WTC11 (cell line): ENCODE measurements at places on chromosomes 1 and 21. TPM values are rescaled to one million over a fixed set of nuclear protein-coding genes. Genes with fewer than 3 reads are reported as not detected.

Gene CYP4Z1
- not detected in 3 replicates for total RNA-seq

Gene CD1C
- total RNA-seq: not detected in 3 replicates

Gene MASP2
- 0.57 to 1.1 TPM (median 0.82 TPM) in 3 replicates for total RNA-seq

DNA sequence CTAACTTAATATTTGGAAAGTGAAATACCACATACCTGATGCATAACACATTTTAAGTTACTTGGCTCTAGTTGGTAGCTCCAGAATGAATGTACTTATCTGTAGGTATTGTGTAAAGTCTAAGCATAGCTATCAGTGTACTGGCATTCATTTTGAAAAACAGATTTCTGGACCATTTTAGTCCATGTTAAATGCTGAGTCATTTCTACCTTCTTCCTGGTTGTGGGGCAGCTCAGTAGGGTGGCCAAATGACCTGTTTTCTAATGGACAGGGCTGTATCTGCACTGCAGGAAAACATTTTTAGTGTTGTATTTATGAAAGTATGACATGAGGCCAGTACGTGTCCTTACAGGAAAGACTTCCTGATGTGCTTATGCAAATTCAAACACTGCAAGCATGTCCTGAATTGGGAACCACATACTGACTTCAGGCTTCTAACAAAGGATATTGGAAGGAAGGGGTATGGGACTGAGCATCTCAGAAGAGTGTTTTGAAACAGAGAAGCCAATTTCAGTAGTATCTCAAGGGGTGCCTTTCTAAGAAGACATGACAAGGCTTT is 300.3 kb upstream of the B3GALT2 start:
- no peaks in the 10 kb centered on the region for H3K36me3 ChIP-seq
- peaks cover 3% of the 10 kb centered on the region for H3K4me1 ChIP-seq
- H3K27me3 ChIP-seq: no peaks in the 10 kb centered on the region
- no peak overlapping the region for H3K27ac ChIP-seq
- no peak for DNase-seq

- H3K4me3 ChIP-seq: no peak overlapping the region
- no peak overlapping the region for H3K27ac ChIP-seq
- no peaks in the 10 kb centered on the region for H3K27me3 ChIP-seq
- H3K4me1 ChIP-seq: peaks cover 18% of the 10 kb centered on the region
- no peaks in the 10 kb centered on the region for H3K36me3 ChIP-seq
Observed at GRCh38 chr1:187262731-187263130, 434.0 kb downstream of the PLA2G4A start.

GRCh38 chr1:78918157-78918556 is 88.4 kb downstream of the ADGRL4 start:
- no peak overlapping the region for H3K4me3 ChIP-seq
- no peaks in the 10 kb centered on the region for H3K27me3 ChIP-seq
- H3K36me3 ChIP-seq: no peaks in the 10 kb centered on the region
- no peak for DNase-seq

GRCh38 chr1:184974056-184974836 is at the start of gene NIBAN1:
Gene NIBAN1 (minus strand): TSS chr1:184974508. CDS start chr1:184974356, 152 bp downstream.
- H3K4me3 ChIP-seq: peak within 1 kb of the TSS; percentile 91
- H3K27me3 ChIP-seq: peaks cover 59% of the 10 kb centered on the region
- peaks cover 8% of the 10 kb centered on the region for H3K4me1 ChIP-seq
- no peak within 1 kb of the TSS for H3K27ac ChIP-seq
- H3K36me3 ChIP-seq: no peaks in the 10 kb centered on the region

GRCh38 chr1:67355745-67356424 is 48.2 kb downstream of the IL12RB2 start:
- H3K27ac ChIP-seq: no peak overlapping the region
- no peak for DNase-seq

DNA sequence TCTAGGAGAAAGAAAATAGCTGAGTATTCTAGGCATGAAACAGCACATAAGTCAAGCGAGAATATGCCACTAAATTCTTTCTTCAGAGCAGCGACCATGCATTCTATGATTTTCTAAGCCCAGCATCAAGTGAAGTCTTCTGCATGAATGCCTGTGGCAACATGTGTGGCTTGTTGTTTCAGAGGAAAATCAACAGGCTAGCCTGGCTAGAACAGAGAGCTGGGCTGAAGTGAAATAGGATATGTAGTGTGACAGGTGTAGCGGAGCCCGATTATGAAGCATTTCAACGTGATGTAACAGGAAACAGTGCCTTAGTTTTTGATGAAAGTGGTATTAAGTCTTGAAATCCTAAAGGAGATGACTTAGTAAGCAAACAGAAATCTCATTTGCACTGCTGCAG is 7.0 kb downstream of the CSDE1 start:
- no peak overlapping the region for H3K4me3 ChIP-seq
- H3K27ac ChIP-seq: no peak overlapping the region
- no peak for DNase-seq
- peaks cover 43% of the 10 kb centered on the region for H3K4me1 ChIP-seq
- H3K27me3 ChIP-seq: no peaks in the 10 kb centered on the region
